ENCODE measurements at places on chromosomes 13 and 19.
A peak's percentile ranks its signal among the peaks of the same experiment; 100 is the strongest.

- no peak for DNase-seq
Observed at GRCh38 chr19:4639531-4640246, 373 bp downstream of the TNFAIP8L1 start.

DNA sequence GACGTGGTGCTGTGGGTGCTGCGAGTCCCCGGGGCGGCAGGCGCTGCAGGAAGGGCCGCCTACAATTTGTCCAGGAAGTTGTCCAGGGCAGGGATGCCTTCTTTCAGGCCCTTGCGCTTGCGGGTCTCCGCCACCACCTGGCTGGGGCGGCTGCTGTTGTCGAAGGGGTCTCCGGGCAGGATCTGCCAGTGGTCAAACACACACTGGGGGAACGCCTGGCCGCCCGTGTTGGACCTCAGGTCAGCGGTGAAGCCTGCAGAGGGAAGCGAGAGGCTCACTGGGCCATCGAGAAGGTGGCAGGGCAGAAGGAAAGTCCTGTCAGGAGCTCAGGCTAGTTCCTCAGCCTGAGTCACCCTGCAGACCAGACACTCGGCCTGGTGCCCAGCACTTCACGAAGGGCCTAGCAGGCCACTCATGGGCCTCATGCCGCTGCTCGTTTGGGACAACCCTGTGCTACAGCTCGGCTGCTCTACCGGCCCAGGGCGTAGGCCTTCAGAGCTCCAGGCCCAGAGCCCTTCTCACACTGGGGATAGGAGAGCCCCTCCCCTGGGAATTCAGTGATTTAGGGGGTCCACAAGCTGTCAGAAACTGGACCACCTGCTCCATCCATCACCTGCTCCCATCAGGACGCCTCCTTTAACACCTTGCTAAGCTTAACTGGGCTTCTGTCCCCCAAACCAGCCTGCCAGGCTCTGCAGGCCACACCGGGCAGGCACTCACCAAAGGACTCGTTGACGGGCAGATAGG is 5.8 kb upstream of the DAPK3 start:
- no peak for DNase-seq

- no peak for DNase-seq
Observed at GRCh38 chr19:47057328-47057727, 8.9 kb upstream of the TMEM160 start.

DNA sequence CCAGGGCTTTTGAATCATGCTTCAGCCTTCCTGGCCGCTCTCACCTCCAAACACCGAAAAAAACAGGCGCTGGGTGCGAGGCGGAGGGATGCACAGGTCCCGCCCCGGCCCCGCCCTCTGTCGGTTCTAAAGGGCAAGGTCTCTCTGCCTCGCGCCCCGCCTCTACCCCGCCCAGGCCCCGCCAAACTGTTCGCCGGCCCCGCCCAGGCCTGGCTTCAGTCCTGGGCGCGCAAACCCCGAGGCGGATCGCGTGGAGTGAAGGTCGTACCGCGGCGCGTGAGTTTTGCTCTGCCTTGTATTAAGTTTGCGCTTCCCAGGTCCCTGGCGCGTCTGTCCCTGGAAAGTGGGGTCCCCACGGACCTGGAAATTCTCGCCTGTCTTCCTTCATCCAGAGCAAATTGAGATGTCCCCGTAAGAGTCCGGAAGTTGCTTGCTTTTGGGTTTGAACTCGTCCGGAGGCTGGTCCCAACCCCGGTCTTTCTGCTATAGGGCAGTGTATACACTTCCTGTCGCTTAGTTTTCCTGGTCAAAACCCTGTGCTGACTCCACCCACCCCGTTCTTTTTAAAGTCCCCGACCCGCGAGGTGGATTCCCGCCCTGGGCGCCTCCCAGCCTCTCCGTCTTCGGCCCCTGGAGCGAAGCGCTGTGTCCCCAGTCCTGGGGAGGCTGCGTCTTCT is 8.4 kb downstream of the ZNF808 start:
- peak; percentile 92 for DNase-seq

- DNase-seq = no peak
Observed at GRCh38 chr13:37175996-37176395, 70.5 kb upstream of the CSNK1A1L start.

DNA sequence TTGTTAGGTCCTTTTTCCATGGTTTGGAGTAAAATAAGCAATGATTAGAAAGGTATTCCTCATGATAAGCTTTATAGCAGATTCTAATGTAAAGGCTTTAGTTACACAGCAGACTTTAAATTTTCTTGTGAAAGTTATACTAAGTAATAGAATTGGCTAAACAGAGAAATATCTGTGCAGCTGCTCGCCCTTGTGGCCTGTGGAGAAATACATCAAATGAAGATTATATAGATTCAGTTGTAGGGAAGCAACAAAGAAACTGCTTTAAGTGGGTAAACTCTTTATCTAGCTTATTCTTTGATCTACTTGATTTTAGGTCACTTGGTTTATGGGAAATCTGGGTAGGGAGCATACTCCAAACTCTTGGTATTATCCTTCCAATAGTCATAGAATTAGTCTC is 1269.7 kb upstream of the SPRY2 start:
- DNase-seq = no peak

DNA sequence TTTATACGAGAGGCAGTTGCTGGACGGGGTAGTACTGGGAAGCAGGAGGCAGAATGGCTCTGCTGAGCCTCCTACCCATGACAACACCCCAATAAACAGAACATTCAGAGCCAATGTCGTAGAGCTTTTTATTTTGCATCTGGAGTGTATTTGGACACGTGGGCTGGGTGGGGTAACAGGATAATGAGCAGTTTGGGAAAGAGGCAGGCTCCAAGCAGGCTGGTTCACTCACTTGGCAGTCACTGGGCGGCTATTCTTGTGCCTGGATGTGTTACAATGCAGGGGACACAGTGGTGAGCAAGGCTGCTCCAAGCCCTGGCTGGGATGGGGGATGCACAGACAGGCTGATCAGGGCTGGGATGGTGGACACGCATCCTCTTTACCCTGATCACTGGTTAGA is 9.5 kb downstream of the ACTMAP start:
- DNase-seq = no peak

DNA sequence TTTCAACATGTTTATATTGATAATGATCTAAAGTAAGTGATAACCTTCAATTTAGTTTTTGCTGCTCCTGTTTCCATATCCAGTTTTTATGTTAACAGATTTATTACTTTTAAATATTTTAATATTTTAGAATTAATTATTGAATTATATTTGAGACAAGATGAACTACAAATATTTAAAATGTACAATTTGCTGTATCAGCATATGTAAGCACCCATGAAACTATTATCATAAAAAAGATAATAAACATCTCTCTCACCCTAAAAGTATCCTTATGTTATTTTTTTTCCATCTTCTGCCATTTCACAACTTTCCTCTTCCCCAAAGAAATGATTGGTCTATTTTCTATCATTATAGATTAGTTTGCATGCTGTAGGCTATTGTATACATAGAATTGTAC is 1426.6 kb upstream of the PRR20A start:
- DNase-seq = no peak

GRCh38 chr19:15091918-15092753 is 10.1 kb downstream of the OR1I1 start:
- peak; percentile 45 for DNase-seq

DNA sequence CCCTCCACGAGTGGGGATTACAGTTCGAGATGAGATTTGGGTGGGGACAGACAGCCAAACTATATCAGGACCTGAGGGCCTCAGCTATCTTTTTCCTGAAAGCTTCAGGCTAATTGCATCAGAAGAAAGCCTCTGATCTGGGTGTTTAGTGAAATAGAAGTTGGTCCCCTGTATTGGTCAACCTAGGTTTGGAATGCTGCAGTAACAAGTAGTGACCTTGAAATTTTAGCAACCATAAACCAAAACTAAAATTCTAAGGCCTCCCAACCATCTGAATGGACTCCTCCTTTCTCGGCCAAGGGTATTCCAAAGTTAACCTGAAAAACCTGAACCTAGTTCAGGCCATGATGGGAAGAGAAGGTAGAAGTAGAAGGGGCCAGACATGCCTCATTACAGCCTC is 34.9 kb upstream of the OR10H1 start:
- no peak for DNase-seq

GRCh38 chr13:48801255-48801654 is 147.5 kb downstream of the CYSLTR2 start:
- no peak for DNase-seq

DNA sequence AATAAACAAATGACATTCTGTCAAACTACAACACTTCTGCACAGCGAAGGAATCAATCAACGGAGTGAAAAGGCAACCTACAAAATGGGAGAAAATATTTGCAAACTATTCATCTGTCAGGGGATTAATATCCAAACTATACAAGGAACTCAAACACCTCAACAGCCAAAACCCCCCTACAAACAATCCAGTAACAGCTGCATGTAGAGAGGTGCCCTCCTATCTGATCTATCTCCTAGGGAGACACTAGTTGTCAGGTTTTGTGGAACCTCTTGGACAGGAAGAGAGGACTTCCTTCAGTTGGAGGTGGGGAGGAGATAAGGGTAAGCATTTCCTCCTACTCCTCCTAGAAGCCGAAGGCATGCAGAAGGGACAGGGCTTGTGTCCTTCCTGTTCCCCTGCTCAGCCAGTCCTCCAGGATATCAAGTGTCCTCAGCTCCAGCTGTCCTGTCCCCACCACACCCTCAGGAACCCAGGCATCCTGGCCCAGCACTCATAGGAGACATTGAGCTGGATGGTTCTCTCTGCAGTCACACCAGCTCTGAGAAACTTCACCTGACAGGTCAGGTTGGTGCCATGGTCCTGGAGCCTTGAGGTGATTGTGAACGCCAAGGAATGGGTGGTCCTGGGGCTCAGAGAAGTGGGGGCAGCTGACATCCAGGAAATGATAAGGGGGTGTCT is 9.8 kb upstream of the SIGLEC8 start:
- no peak for DNase-seq

- DNase-seq = no peak
Observed at GRCh38 chr13:78602561-78603239, 652 bp downstream of the POU4F1 start.

DNA sequence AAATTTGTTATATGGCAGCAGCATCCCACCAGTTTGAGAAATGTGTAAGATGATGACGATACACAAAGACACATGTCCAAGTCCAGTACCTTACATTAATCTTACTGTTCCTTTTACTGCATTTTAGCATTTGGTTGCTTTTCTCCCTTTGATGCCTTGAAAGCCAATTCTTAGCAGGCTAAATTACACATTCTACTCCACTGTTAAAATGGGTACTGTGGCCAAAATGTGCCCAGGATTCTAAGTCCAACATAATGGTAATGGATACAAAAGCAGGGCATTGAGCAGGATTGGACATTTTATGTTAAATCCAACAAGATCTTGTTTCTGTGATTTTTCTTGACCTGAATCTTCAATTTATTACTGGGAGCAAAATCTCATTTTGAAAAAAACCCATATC is 52.8 kb upstream of the RAP2A start:
- DNase-seq = no peak
